Muscle of leg (tissue), 16 donors: ENCODE measurements at places on chromosomes 12 and 14. TPM values are rescaled to one million over a fixed set of nuclear protein-coding genes. Genes with fewer than 3 reads are reported as not detected.

DNA sequence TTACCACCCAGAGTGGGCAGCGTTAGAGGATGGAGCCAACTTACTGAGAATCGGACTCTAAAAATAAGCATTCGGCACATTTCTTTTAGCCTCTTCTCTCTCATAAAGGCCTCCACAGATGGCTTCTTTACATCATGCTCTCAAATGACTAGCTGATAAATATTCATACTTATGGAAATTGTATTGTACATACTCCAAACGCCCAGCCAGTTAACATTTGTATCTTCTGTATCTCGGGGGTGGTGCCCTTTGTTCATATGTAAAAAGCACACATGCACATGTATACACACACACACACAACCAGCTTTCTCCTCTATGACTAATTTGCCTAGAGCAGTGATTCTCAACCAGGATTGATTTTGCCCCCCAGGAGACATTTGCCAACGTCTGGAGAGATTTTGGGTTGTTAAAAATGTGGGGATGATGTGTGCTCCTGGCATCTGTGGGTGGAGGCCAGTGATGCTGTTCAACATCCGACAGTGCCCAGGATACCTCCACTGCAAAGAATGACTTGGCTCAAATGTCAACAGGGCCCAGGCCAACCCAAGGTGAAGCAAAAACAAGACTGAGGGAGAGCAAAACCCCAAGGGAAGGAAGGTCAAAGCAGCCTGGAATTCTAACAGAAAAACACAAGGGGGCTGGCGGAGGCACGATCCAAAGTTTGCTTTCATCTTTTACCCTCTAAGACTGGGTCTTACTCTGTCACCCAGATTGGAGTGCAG lies 15.2 kb upstream of the CDK2AP1 start:
- no peak for DNase-seq

GRCh38 chr14:28707814-28708213 lies 58.8 kb upstream of the FOXG1 start:
- no peak for DNase-seq

CNTN1 gene
- 7.3 TPM for polyA plus RNA-seq

GRCh38 chr12:52896190-52897100 lies 8.4 kb downstream of the KRT8 start:
- DNase-seq, result no peak

LRFN5 gene
- polyA plus RNA-seq, result 11.1 TPM

DNA sequence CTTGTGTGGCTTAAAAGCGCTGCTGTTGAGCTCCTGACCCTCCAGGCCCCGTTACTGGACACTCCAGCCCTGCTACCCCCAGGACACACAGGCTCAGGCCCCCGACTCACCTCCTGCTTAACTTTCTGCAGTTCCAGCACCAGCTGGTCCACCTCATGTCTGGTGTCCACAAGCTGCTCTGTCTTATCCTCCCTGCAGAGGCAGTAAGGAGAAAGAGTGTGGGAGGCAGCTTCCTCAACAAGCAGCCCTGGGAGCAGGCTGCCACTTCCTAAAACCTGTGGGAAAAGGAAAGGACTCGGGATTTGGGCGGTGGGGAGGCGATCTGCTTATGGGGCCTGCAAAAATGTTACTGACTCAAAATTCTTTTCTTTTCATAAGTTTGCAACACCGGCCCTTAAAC lies 79.2 kb downstream of the CCDC88C start:
- no peak for DNase-seq

- DNase-seq, result no peak
Measured at GRCh38 chr12:131151558-131152345, 198.0 kb downstream of the ADGRD1 start.

DNA sequence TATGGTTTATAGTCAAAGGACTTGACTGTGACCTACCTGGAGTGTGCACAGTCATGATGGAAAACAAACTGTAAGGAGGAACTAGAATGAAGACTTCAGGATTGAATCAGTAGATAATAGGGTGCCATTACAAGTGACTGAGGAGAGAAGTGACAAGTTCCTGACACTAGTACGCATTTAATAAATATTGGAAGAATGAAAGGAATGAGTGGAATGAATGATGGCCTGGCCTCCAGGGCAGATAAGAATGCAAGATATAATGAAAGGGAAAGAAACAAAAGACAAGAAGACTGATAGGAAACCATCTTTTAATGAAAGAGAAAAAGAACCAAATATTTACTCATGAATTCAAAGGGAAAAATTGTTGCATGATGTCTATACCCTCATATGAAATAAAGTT lies 44.7 kb upstream of the NEDD1 start:
- no peak for DNase-seq

GRCh38 chr14:75184492-75184891 lies 8.1 kb upstream of the TMED10 start:
- no peak for DNase-seq

DNA sequence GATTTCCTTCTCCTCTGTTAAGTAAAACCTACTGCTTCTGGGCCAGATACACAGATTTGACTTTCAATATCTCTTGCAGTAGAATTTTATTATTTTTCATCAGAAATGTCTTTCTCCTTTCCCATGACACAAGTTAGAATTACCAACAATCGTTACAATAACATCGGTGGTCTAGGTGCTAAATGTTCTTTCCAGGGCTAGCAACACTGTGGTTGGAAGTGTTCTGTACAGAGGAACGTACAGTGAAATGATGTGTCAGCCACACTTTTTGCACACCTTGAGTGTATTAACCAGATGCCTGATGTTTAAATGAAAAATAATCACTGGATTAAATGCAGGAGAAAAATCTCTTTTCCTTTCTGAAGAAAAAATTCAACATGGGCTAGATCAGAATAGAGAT lies 27.7 kb upstream of the KLRD1 start:
- no peak for DNase-seq

DNA sequence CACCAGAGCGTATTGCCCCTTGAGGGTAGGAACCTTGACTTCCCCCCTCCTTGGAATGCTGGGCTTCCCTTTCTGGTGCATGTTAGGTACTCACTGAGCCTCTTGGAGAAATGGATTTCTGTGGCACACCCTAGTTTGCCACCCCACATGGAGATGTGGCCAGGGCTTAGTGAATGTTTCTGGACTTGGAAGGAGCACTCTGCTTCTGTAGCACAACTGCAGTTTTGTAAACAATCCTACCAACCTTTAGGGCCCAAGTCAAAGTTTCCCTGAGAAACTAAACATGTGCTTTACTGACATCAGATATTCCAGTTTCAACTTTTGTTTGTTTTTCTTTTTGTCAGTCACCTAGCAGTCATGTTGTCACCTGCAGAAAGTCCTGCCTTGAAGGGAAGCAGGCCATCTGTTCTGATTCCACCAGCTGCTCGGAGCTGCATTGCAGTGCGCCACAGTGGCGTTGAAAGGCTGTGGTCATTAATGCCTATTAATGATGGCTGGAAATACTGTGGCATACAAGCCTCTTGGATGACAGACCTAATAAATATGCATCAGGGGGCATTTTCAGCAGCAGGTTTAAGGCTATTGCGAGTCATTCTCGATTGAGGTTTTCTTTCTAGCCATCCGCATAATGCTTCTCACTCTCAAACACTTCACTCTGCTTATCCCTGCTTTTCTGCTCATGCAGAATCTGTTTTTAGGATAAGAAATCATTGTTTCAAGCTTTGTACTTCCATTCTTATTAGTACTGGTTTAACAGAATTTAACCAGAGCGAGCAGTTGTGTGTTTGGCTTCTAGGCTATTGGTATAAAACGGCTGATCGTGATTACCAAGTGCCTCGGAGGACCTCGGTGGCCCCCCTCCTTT lies 7.8 kb downstream of the PELI2 start:
- DNase-seq, result no peak

- DNase-seq, result peak; percentile 39
Measured at GRCh38 chr12:79174626-79175025, 310.1 kb downstream of the SYT1 start.

GRCh38 chr14:69610874-69611171 lies 573 bp upstream of the SUSD6 start:
- DNase-seq, result no peak

- no peak for DNase-seq
Measured at GRCh38 chr12:95643256-95643655, 92.0 kb upstream of the USP44 start.

- DNase-seq, result peak; percentile 91
Measured at GRCh38 chr12:75747572-75748021, 236.2 kb upstream of the KRR1 start.

DNA sequence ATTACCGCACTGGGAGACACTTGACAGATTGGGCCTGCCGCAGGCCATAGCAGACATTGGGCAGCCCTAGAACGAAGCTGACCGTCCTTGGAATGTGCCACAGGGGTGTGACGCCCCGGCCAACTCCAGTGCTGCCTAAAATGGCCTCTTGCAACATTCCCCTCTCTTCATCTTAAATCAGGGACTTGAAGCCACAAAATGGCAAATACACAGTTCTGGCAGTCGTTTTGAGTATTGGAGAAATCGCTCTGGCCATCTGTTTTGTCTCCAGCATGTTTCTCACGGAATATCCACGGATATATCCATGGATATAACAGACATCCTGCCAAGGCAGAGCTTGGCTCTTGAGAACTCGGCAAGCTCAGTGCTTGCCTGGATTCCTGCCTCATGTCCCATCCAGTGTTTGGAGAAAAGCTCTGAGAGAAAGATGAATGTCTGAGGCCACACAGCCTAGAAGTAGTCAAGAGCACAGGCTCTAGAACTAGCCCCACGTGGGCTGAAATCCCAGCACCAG lies 158.4 kb downstream of the CHST11 start:
- peak; percentile 89 for DNase-seq

ZDHHC22 gene
- 0.32 TPM for polyA plus RNA-seq

- peak; percentile 94 for DNase-seq
Measured at GRCh38 chr14:90491221-90491885, 94.5 kb downstream of the CALM1 start.

ADCY4 gene
- 18.1 TPM for polyA plus RNA-seq

- no peak for DNase-seq
Measured at GRCh38 chr12:47071241-47071852, 8.1 kb upstream of the PCED1B start.

DICER1 gene
- 40.8 TPM for polyA plus RNA-seq

PLEKHG7 gene
- 3.2 TPM for polyA plus RNA-seq

SLC25A47 gene
- 0.08 TPM for polyA plus RNA-seq

GRCh38 chr12:117143008-117143532 lies 43.9 kb upstream of the TESC start:
- DNase-seq, result no peak

DNA sequence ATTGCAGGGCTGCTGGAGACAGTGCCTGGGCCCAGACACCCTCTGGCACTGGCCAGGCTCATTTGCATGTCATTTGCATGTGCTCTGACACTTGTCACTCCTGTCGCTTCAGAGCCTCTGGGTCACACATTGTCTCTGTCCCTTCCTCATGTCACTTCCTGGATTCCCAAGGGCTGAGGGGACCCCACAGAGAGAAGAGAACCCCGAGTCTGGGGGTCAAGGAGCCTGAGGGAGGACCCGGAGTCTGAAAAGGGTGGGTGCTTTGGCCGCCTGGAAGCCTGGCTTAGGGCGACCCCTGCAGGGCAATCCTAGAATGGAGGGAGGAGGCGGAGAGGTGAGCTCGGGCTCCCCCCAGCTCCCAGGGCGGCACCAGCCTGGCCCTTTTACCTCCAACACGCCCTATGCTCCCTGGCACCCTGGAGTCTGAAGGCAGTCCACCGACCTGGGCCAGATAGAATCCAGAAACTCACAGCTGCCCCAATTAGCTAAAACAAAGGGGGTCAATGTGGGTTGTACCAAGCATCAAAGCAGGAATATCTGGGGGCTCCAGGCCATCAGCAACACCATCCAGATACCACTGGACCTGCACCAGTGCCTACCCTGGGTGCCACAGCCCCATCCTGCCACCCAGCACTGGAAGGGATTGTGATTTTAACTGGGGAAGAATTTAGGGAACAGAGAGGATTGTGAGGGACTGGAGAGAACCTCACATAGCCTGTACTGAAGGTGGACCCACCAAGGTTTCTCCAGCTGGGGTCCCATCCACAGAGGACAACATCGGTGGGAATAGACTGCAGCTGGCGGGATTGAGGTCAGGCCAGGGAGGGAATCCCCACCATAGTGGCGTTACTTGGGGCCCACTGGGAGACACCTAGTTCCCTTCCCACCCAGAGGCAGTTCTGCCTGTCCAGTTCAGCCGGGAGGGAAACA lies 21.8 kb upstream of the KRT78 start:
- no peak for DNase-seq

ADIPOR2 gene
- polyA plus RNA-seq, result 23.7 TPM

GRCh38 chr14:81432219-81432661 lies 32.1 kb upstream of the STON2 start:
- peak; percentile 84 for DNase-seq

- peak; percentile 74 for DNase-seq
Measured at GRCh38 chr14:26289891-26290486, 307.8 kb downstream of the NOVA1 start.

- DNase-seq, result peak; percentile 76
Measured at GRCh38 chr12:27555361-27555760, 31.4 kb downstream of the PPFIBP1 start.

DNA sequence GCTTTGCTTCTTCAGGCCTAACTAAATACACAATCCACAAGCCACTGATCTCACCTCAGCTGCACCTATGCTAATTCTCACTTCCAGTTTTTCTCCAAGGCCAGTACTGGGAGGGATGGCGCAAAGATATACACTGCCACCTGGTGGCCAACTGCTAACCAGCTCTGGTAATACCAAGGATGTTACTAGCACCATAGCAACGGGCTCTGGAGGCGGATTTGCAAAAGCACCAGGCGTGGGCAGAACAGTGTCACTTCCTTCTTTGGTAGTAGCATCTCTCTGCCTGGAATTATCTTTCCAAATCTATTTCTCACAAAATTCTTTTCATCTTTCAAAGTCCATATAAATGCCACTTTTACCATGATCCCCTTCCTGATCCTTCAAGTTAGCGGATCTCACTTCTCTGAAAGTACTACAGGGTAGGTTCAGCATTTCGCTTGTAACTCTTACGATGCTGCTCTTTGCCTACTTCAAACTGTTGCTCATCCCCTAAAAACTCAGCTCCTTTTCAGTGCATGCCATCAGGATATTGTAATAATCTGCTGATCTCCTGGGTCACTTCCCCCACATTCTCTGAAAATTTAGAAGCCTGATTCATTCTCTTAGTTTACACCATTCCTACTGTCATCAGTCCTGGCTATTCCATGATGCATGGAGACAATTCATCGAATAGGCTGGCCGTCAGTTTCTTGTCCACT lies 37.1 kb upstream of the FOXJ2 start:
- DNase-seq, result peak; percentile 91

GRCh38 chr12:89768586-89769482 lies 60.2 kb upstream of the ATP2B1 start:
- DNase-seq, result no peak

DNA sequence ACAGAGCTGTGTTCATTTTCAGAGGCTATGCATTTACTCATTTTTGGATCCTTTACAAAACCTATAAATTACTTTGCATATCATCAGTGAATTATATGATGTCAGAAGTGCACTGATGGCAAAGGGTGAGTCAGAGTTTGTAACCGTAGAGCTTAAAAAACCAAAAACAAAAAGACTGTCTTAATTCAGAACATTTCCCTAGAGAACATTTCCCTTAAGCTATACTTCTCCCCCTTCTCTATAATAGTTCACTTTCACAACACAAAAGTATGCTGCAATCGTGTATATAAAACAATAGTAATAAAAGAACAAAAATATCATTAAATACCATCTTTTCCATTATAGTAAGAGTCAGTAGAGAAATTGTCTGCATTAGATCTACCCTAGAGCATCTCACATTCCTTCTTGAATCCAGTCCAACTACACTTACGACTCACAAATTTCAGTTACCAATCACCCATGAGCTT lies 934.9 kb downstream of the LRFN5 start:
- DNase-seq, result peak; percentile 27
